Daoy (cell line): ENCODE measurements at places on chromosomes 6 and 20. TPM values are rescaled to one million over a fixed set of nuclear protein-coding genes. Genes with fewer than 3 reads are reported as not detected.

RIPOR3 gene
- total RNA-seq: 0.27 and 0.40 TPM in 2 replicates

RNF182 gene
- total RNA-seq: 4.7 and 8.7 TPM in 2 replicates

OR12D3 gene
- not detected in 2 replicates for total RNA-seq

SNPH gene
- 1.6 and 3.0 TPM in 2 replicates for total RNA-seq

HSD17B8 gene
- 3.3 and 8.2 TPM in 2 replicates for total RNA-seq

HLA-DRA gene
- total RNA-seq: 0.46 and 2.2 TPM in 2 replicates

RHAG gene
- total RNA-seq: not detected in 2 replicates

TAP1 gene
- total RNA-seq: 74.7 and 78.8 TPM in 2 replicates

CTAGE9 gene
- total RNA-seq: not detected in 2 replicates

DNAH8 gene
- total RNA-seq: under 0.01 TPM in 1 of 2 replicates, not detected in the other
